ENCODE measurements at places on chromosomes 7 and 10. TPM values are rescaled to one million over a fixed set of nuclear protein-coding genes. Genes with fewer than 3 reads are reported as not detected.

Gene FAM20C
- total RNA-seq: 24.0 TPM

Gene GUSB
- total RNA-seq: 20.6 TPM

- DNase-seq: peak; percentile 72
Observed at GRCh38 chr10:127556916-127557315, 7.8 kb downstream of the NPS start.

DNA sequence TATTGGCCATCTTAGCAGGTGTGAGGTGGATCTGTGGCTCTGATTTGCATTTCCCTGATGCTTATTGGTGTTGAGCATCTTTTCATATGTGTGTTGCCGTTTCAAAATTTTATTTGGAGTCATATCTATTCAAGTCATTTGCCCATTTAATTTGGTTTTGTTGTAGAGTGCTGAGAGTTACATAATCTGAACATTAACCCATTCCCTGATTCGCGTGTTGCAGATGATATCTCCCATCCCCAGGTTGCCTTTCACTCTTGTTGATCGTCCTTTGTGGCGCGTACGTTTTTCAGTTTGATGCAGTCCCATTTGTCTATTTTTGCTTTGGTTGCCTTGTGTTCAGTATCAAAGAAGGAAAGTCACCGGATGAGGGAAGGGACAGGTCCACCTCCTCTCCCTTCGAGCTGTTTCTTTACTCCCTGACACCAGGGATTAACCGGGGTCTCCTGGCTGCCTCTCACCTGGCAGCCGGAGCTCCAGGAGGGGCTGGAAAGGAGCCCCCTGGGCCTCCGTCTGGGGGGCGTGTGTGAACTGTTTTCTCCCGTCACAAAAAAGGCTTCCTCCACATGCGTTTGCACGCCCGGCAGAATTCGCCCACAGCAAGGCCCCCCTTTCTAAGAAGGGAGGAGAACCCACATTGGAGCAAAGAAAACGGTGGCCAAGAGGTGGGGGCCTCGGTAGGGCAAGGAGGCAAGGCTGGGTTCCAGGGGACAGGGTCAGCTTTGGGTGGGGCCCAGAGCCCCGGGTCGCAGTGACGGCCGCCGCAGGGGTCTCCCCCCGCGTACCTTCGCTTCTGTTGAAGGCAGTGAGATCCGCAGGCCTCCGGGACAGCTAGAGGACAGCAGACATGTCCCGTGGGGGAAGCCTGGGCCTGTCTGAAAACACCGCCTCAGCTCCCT lies 8.3 kb downstream of the MNX1 start:
- DNase-seq: no peak

- no peak for DNase-seq
Observed at GRCh38 chr7:83011954-83012353, 150.7 kb downstream of the PCLO start.

GRCh38 chr7:51455086-51455485 lies 138.5 kb upstream of the COBL start:
- no peak for DNase-seq

Gene IDI2
- total RNA-seq: not detected

DNA sequence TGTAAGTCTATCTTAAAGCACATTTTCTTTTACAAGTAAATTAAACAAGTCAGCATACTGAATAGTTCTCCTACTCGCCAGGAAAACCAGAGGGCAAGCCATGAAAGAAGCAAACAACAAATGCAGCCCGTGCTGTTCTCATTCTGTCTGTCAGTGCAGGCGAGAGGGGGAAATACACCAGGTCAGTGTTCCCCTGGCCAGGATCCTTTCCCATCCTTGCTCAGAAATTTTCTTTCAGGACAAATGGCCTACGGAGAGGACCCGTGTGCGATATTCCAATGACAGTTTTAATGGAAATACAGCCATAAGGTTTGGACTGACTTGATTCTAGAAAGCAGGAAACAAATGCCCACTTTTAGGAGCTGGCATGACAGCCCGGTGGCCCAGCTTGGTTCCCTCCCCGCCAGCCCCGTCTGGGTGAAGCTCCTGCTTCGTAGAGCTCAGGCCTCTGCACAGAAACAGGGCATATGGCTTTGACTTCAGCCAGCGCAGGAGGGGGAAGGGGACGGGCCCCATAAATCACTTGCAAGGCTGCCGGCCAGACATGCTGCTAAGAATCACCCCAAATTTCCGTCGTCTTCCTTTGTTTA lies 67.8 kb downstream of the FRMD4A start:
- DNase-seq: no peak

DNA sequence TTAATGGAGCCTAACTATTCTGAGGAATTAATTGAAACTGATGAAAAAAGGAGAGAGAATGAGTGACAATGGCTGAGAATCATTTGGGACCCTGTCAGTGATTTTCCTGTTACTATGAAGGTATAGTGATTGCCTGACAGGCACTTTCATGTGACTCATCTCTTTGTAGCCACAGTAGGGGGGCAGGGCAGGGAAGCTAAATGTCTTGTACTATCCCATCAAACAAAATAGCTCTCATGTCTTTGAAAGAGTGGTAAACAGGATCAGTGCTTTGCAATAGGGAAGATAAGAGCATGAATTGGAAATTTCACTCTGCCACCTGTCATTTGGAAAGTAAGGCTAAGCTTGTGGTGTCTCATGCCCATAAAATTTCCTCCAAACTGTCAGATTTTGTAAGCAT lies 94.5 kb upstream of the GSDME start:
- no peak for DNase-seq

DNA sequence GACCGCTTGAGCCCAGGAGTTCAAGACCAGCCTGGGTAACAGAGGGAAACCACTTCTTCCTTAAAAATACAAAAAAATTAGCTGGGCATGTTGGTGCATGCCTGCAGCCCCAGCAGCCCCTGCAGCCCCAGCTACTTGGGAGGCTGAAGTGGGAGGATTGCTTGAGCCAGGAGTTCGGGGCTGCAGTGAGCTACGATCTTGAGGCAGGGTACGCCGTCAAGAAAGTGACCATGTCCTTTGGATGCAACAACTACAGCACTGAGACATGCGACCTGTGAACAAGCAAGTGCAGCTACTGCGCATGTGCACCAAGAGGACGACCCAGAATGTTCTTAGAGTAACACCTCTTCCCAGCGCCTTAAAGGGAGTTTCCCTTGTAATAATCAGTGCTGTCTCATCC lies 66.6 kb upstream of the ZNF479 start:
- no peak for DNase-seq

- no peak for DNase-seq
Observed at GRCh38 chr10:49508249-49508648, 30.7 kb downstream of the ERCC6 start.

GRCh38 chr7:133319842-133320241 lies 67.0 kb downstream of the EXOC4 start:
- no peak for DNase-seq

GRCh38 chr7:36895192-36895591 lies 170.9 kb upstream of the AOAH start:
- DNase-seq: no peak

Gene CALHM2
- 10.5 TPM for total RNA-seq

Gene SPDYE16
- total RNA-seq: 0.22 TPM

DNA sequence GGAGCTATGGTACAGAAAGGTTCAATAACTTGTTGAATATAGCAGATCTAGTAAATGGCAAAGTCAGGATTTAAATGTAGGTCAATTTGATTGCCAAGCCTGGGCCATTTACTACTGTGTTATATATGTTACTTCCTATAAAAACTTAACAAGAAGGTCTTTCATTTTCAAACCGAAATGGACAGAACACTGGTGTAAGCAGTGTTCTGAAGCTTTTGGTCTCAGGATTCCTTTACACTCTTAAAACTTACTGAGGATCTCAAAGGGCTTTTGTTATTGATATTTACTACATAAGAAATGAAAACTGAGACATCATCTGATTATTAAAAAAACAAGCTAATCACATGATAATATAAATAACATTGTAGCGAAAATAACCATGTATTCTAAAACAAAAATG lies 114.7 kb downstream of the PTEN start:
- no peak for DNase-seq

DNA sequence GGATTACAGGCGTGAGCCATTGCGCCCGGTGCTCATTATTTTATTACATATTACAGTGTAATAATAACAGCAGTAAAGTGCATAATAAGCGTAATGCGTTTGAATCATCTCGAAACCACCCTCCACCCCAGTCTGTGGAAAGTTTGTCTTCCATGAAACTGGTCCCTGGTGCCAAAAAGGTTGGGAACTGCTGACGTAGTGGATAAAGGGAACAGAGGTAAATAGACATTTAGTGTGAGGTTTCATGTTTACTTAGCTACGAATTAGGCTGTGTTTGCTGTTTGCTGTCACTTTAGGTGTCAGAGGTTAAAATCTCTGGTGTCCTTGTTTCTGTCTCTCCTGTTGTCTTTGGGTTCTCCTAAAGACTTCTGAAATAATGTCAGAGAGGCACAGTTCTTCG lies 60.3 kb upstream of the SLC39A12 start:
- no peak for DNase-seq

GRCh38 chr7:142196066-142196840 lies 61.6 kb downstream of the PRSS58 start:
- no peak for DNase-seq

GRCh38 chr7:12722636-12723605 lies 35.5 kb downstream of the ARL4A start:
- DNase-seq: no peak

- DNase-seq: no peak
Observed at GRCh38 chr10:6044060-6044459, 18.1 kb downstream of the IL2RA start.

Gene UTF1
- total RNA-seq: not detected

- DNase-seq: no peak
Observed at GRCh38 chr7:46478046-46478445, 557.0 kb upstream of the IGFBP3 start.

DNA sequence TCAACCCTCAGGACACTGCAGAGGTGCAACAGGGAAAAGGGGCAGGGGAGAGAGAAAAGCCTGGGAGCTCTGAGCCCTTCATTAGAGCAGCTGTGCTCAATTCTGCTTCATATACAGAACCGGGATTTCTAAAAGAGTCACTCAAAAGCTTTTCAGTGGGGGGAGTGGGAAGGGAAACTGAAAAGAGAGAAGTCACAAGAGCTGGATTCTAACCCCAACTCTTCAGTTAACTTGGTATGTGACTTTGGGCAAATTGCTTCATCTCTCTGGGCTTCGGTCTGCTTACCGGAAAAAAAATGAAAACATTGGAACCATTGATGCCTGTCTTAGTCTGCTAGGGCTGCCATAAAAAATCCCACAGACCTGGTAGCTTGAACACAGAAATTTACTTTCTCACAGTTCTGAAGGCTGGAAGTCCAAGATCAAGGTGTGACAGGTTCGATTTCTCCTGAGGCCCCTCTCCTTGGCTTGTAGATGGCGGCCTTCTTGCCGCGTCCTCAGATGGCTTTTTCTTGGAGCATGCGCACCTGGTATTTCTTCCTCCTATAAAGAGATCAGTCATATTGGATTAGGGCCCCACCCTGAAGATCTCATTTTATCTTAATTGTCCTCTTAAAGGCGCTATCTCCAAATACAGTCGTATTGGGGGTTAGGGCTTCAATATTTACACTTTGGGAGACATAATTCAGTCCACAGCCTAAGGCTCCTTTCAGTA lies 118.3 kb upstream of the KMT2E start:
- DNase-seq: peak; percentile 43

DNA sequence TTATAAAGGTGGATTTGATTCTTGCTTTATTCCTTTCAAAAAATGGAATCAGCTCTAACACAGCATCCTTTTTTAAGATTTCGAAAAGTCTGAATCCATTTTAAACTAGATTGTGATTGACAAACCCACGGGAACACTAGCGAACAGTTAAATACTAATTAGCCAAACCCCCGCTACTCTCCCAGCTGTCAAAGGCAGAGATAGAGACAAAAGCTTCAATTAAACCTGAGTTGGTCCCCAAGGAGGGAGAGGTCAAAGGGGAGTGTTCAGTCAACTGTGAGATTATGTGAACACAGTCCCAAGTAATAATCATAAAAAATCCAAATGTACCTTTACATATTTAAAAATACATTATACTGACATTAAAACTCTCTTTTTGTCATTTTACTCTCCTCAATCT lies 65.7 kb upstream of the TBX20 start:
- DNase-seq: no peak

DNA sequence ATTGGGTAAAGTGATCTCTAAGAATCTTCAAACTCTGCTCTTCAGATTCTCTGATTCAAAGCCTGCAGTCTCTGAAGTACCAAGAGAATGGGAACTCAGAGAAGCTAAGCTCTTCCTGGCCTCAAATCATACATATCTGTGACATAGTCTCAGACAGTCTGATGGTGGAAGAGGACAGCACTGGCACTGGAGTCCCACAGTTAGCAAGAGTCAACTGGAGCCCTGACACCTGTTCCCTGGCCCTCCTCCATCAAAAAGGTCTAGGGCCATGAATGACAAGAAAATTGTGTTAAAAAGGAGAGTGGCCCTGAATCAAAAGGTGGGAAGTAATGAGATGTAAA lies 37.7 kb downstream of the PRSS2 start:
- DNase-seq: no peak

DNA sequence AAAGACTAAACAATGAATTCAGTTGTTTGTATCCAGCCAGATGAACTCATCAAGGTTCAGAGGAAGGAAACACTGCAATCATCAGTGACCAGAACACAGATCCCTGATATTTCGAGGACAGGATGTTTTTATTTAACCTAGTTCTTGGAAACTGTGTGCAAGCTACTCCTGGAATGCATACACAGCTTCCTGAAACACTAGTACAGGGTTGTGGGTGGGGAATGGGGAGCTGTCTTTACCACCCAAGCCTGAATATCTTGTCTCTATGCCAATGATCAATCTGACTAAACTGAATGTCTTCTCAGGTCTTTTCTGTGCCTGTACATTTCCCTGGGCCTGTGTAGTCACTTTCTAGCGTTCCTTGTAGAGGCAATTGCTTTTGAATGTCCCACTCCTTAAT lies 374.6 kb downstream of the CALN1 start:
- DNase-seq: peak; percentile 25

Gene CYCS
- total RNA-seq: 89.7 TPM

GRCh38 chr10:130054021-130054420 lies 56.6 kb downstream of the C10orf143 start:
- DNase-seq: peak; percentile 14

Gene HSPA12A
- total RNA-seq: 6.3 TPM

GRCh38 chr7:66138994-66139752 lies 24.5 kb downstream of the CRCP start:
- no peak for DNase-seq

- DNase-seq: no peak
Observed at GRCh38 chr7:22617166-22617565, 109.8 kb upstream of the IL6 start.

GRCh38 chr7:90655566-90655965 lies 59.4 kb downstream of the CDK14 start:
- DNase-seq: no peak

- no peak for DNase-seq
Observed at GRCh38 chr7:4934419-4935025, 24.5 kb downstream of the MMD2 start.

GRCh38 chr7:100093498-100093897 lies 4.7 kb downstream of the COPS6 start:
- DNase-seq: no peak

Gene ZDHHC6
- 23.4 TPM for total RNA-seq
